AG04450 (cell line): ENCODE measurements at places on chromosomes 6 and 20.

DNA sequence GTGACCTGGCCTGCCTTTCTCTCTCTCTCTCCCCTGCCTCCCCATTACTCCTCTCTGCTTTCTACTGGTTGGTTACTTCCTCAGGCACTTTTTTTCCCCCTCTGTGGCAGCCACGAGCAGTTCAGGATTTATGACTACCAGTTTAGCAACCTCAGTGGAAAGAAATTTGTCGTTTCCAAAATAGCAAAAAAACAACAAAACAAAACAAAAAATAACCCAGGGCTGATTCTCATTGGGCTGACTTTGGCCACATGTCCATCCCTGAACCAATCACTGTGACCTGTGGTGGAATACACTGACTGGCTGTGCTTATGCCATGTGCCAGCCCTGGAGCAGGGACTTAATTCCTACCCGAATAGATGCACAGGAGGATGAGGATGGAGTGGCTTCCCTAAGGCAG, 137.4 kb downstream of the TFAP2C start:
- DNase-seq = no peak

GRCh38 chr6:28553384-28553985, 27.8 kb downstream of the GPX5 start:
- no peak for DNase-seq

GRCh38 chr6:3412779-3413500, 43.9 kb downstream of the SLC22A23 start:
- no peak for DNase-seq

DNA sequence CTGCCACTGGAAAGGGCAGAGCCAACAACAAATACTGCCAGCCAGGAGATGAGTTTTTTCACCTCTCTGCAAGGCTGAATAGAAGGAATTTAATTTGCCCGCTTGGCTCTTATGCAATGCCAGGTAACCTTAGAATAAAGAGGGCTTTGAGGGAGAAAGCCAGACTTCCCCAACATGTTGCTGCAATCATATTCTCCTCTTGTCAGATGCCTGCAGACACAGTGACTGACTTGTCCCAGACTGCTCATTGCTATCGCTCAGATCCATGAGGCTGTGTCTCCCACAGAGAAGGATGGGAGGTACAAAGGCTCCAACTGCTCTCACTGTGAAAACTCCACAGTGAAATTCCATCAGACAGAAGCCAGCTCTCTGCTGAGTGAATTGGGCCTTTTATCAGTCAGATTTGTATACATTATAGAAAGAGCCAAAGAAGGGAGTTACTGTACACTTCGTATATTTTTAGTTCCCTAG, 517.0 kb upstream of the ID4 start:
- DNase-seq = no peak

DNA sequence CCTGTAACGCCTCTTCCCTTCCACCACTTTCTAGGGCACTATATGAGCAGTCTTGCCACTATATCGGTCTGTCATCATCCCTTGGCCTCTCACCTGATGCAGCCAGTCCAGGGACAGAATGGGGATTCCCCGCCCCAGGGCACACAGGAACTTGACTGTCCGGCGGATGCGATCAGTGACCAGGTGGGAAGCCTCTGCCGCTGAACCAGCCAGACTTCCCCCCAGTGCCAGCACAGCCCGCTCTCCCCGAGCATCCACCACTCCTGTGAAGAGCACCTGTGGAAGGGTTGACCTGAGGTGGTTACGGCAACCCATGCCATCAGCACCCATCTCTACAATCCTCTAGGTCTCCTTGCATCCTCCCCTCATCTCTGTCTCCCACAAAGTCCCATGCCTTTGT, 12.2 kb upstream of the NRM start:
- DNase-seq = no peak

DNA sequence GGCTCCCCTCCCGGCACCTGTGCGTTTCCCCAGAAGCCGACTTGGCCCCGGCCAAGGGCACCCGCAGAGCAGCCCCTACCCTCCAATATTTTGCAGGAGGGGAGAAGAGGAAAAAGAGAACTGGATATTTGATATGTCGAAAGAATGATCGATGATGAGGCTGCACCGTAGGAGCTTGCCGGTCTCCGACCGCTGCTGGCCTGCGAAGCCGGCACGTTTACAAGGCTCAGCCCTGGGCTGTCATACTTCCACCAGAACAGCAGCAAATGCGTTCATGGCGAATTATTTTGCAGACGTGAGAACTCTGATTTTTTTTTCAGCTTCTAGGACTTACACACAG, 296.7 kb downstream of the TFAP2C start:
- DNase-seq = no peak

DNA sequence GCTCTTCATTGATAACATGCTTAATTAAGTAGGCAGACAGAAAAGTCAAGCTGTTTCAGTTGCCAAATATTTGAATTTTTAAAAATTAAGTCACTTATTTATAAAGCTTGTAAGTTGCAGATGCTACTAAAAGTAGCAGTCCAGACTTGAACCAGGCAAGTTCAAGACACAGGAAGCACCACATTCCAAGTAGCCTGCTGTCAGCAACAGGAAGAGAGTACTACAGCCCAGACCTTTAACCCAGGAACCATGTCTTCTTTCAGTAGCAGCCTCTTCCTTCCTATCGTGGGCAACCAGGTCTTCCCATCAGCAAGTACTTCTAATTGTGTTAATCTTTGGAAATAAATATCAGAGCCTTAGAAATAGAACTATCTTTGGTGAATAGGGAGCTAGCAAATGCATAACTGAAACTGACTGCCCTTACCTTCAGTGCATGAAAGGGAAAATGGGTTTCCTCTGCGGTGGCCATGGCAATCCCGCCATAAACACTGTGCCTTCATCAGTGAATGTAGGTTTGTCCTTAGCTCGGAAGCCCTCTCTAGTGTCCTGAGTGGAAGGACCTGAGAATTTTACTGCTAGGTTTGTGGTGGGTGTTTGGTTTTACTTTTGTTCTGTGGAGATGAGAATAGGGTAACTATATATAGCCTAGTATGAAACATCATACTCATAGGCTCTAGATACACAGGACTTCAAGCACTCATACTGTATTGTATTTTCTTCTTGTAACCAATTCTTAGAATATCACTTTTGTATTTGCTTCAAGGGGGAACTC, 95.6 kb downstream of the SYCP2 start:
- DNase-seq = no peak

GRCh38 chr20:25318471-25319240, 70.8 kb downstream of the PYGB start:
- DNase-seq = no peak

GRCh38 chr6:43521836-43522235, 4.9 kb downstream of the POLR1C start:
- DNase-seq = no peak

DNA sequence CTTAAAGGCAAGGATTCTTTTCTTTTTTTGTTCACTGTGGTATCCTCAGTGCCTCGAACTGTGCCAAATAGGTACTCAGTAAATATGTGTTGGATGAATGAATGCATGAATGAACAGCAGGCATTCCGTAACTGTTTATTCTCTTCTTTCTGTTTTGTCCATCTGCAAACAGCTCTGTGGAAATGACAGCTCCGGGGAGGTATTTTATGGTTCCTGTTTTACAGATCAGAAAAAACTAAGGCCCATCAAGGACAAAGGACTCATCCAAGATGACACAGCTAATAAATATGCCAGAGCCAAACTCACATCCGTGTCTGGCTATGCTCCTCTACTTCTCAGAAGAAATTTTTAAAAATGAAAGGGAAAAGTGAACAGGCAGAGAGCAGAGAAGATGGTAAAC, 21.0 kb downstream of the JPH2 start:
- DNase-seq = no peak

GRCh38 chr20:2749951-2750490, 50.4 kb downstream of the CPXM1 start:
- DNase-seq = no peak

GRCh38 chr20:47724396-47724795, 60.9 kb downstream of the SULF2 start:
- DNase-seq = no peak

DNA sequence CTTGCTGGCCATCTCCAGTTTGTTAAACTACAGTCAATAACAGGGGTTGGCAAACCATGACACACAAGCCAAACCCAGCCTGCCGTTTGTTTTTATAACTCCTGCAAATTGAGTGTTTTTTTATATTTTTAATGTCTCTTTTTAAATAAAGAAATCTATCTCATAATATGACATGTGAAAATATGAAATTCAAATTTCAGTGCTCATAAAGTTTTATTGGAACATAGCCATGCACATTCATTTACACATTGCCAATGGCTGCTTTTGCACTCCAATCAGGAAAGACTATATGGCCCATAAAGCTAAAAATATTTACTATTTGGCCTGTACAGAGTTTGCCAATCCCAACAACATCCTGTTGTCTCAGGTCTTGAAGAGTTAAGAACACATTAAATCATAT, 129.0 kb upstream of the SRSF6 start:
- DNase-seq = no peak

- DNase-seq = no peak
These were observed 82.4 kb upstream of the TAB2 start for GRCh38 chr6:149235130-149235561.

DNA sequence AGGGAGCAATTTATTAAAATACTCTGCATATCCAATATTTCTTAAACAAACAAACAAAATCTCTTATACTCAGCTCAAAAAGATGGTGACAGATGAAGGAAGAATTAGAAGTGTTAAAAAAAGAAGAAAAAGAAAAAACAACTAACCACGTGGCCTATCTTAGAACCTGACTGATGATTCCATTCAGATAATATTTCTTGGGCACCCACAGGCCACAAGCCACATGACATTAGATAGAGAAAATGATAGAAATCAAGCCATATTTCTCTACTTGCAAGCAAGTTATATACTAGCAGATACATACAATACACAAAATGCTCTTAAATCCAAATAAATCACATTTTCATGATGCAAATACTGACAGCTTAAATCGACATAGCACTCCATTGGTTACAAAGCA, 14.5 kb upstream of the RAMACL start:
- no peak for DNase-seq

- DNase-seq = no peak
These were observed 139.3 kb downstream of the CD164 start for GRCh38 chr6:109242925-109243324.

DNA sequence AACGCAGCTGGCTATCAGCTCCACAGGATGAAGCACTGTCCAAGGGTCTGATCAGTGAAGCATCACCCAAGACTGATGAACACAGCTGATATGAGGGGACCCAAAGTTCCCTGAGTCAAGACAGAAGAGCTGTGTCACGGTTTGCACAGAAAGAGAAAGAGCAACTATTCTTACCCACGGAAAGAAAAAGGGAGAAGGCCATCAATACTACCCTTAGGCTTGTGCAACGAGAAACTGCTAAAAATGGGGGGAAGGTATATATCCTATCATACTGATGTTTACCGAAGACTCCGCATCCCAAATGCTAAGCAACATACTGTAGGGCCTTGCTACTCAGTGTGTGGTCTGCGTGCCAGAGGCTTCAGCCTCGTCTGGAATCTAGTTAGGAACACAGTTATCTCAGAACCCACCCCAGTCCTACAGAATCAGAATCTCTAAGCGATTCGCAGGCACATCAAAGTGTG, 665 bp downstream of the FASTKD5 start:
- no peak for DNase-seq

- no peak for DNase-seq
These were observed 32.5 kb downstream of the PLCG1 start for GRCh38 chr20:41169791-41170351.

- DNase-seq = no peak
These were observed 463 bp upstream of the HLA-DMB start for GRCh38 chr6:32941214-32941768.

DNA sequence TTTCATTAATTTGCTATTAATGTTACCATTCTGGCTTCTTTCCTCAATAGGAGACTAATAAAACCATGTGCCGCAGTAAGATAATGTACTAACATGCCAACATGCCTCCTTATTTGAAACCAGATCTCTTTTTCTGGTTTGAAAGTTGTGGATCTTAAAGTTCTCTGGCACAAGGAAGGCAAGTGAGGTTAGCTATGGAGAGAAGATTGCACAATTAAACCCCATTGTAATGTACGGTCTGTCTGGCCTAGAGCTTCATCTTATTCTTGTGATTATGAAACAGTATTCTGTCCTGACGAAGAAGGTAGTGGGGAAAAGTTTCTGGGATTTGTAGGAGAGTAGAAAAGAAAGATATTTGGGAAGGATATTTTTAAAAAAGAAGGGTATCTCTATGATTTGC, 68.4 kb downstream of the EYA4 start:
- DNase-seq = no peak

DNA sequence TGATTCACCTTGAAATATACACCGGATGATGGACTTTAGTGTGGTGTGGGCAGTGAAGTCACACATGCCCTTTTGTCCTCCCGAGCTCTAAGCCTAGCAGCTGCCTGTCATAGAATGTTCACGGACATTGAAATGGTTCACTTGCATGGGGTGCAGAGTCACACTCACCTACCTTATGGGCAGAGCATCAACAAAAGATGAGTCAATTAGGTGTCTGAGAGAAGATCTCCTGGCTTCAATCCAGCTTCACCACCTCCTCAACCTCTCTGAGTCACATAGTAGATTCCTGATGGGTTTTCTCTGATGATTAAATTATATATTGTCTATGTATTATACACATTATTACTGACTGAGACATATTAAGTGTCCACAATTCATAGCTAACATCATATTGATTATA, 48.1 kb upstream of the HLA-E start:
- no peak for DNase-seq

- DNase-seq = no peak
These were observed 172.9 kb upstream of the CDYL start for GRCh38 chr6:4603291-4603690.

DNA sequence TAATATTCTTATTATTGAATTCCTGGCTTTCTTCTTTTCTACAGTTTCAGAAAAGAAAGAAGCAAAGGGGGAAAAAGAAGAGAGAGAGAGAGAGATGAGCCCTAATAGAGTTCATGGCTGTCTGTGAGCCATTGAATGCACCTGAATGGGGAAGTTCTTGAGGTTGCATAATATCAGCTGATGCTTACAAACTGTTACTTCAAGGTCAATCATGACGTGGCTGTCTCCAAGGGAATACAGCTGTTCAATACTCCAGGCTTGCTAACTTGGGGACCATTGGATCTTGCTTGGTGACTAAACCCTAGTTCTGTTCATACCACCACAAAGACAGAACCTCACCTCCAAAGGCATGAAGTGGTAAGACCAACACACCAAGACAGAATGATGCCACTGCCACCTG, 180.4 kb downstream of the ADGRG6 start:
- no peak for DNase-seq

- DNase-seq = no peak
These were observed 8.6 kb upstream of the IL22RA2 start for GRCh38 chr6:137181891-137182653.

DNA sequence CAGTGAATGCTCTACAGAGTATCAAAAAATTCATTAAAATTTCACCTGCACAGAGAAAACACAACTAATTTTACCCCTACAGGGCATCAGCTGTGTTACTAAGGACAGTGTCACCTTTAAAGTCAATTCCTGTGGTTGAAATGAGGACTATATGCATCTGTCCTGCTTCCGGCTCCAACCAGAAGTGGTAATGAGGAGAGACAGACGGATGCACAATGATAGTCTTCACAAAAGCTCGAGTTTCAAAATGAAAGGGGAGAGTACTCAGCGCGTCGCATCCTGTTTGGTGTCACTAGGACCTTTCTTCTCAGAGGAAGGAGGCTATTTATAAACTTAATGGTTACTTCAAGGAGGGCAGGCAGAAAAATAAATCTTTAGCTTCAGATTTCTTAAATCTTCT, 86.5 kb downstream of the LYRM4 start:
- no peak for DNase-seq
